ENCODE measurements at places on chromosomes 1 and 21. TPM values are rescaled to one million over a fixed set of nuclear protein-coding genes. Genes with fewer than 3 reads are reported as not detected.
A peak's percentile ranks its signal among the peaks of the same experiment; 100 is the strongest.

The CADM3 gene
- total RNA-seq: 2.1 TPM

The HSPB7 gene
- total RNA-seq: 5,391 TPM

The DVL1 gene
- 65.8 TPM for total RNA-seq

The VWA1 gene
- 16.9 TPM for total RNA-seq

The NUDT4B gene
- 0.44 TPM for total RNA-seq

The SMG5 gene
- 75.6 TPM for total RNA-seq

The TCEA3 gene
- 93.0 TPM for total RNA-seq

The OR2T33 gene
- not detected for total RNA-seq

The LCK gene
- 0.73 TPM for total RNA-seq

The PRDM15 gene
- total RNA-seq: 2.4 TPM

GRCh38 chr1:30886710-30887428 is 21.7 kb downstream of the SDC3 start:
- no peak for DNase-seq

- no peak for DNase-seq
Measured at GRCh38 chr21:44027607-44028286, 15.6 kb downstream of the TRAPPC10 start.

- DNase-seq: no peak
Measured at GRCh38 chr1:151342569-151342968, 4.5 kb downstream of the RFX5 start.

DNA sequence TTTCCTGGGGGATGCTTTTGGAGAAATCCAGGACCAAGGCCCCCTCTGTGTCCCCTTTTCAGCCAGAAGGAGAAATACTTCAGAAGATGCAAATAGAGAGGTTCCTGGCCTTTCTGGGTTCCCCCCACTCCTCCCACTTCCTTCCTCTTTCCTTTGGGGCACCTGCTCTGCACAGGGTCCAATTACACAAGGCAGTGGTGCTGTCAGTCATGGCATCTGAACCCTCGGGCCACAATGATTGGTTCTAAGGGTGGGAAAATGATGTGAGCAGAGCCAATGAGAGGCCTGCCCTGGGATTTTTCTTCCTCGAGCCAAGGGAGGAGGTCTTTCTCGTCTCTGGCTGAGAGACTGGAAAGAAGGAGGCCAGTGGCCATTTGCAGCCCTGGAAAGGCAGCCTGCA is 282.2 kb downstream of the NPHP4 start:
- no peak for DNase-seq

GRCh38 chr1:203481196-203481595 is 5.6 kb downstream of the PRELP start:
- no peak for DNase-seq

- peak; percentile 86 for DNase-seq
Measured at GRCh38 chr1:235075048-235075776, 53.4 kb downstream of the TOMM20 start.

DNA sequence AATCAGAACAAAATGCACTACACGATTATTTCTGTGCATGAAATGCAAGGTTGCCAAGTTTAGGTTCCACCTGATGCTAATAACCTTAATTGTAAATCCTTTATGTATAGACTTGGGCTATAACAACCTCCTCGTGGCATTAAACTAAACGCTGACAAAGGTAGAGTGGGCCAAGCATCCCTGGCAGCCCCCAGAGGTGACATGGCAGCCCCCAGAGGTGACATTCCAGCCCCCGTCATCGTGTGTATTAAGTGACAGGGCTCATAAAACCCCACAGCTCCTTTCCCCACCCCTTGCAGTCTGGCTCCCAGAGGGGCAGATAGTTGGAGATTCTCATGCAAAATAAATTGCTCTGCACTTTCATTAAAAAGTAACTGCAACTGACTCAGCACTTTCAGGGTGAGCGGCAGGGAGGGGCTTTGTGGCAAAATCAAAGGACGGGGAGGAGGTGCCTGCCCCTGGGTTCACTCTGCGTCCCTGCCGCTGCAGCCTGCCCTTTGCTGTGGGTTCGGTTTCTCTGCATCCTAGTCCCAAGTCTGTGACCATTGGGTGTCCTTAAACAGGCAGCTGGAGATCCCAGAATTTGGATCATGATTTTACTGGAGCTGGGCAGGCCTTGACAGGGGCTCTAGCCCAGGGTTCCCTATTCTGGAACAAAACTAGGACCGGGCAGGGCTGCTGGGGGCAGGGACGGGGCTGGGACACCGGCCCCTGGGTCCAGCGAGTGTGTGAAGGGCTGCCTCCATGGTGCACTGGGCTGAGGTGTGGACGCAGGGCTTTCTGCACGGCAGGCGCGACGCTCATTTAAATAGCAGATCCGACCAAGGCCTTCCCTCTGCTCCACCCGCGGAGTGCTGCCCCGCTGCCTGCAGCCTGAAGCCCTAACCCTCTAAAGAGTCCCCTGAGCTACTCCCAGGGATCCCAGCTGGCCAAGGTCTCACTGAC is 234.9 kb upstream of the VAMP3 start:
- DNase-seq: no peak

GRCh38 chr1:60091195-60091715 is 17.7 kb upstream of the C1orf87 start:
- DNase-seq: no peak

DNA sequence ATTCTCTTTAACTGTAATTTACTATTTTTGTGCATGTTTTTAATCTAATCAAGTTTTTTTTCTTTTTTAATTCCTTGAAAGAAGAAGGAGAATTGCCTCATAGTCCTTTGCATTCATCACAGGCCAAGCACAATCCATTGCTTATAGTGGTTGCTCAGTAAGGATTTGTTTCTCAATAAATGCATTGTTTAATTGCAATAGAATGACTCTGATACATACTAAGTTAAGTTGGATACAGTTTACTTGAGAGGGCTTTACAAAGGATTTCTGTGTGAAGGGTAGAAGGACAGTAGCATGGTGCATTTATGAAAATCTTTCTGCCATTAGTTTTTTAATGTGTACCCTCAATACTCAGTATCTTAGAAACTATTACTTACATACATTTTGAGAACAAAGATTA is 186.2 kb downstream of the LRRIQ3 start:
- no peak for DNase-seq

DNA sequence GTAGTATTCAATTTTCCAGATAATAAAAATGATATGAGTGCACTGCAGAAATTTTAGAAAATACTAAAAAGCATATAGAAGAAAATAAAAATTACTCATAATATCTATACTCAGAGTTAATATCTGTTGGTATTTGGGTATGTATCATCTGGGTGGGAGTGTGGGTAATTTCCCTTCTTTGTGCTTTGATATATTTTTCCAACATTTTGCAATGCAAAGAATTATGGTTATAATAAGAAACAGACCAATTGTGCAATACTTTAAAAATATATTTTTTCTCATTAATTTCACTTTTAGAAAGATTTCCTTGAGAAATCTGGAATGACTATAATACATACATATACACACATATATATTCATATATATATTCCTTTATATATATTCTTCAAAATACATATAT is 665.7 kb downstream of the ADGRL2 start:
- DNase-seq: no peak

DNA sequence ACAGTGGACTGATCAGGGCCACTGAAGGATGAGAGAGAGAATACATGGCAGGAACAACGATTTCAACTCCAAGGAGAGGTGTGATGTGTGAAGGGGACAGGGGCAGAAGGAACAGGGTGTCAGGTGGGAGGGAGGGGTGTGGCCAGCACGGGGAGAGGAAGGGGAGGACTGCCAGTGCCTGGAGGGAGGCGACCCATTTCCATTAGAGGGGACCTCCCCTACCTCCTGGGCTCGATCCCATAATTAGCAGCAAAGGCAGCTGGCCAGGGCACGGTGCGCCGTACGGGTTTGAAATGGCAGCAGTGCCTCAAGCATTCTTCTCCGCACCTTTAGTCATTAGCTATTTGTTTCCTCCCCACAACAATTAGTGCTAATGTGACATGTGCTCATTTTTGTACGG is 22.7 kb downstream of the CRYAA start:
- DNase-seq: no peak

DNA sequence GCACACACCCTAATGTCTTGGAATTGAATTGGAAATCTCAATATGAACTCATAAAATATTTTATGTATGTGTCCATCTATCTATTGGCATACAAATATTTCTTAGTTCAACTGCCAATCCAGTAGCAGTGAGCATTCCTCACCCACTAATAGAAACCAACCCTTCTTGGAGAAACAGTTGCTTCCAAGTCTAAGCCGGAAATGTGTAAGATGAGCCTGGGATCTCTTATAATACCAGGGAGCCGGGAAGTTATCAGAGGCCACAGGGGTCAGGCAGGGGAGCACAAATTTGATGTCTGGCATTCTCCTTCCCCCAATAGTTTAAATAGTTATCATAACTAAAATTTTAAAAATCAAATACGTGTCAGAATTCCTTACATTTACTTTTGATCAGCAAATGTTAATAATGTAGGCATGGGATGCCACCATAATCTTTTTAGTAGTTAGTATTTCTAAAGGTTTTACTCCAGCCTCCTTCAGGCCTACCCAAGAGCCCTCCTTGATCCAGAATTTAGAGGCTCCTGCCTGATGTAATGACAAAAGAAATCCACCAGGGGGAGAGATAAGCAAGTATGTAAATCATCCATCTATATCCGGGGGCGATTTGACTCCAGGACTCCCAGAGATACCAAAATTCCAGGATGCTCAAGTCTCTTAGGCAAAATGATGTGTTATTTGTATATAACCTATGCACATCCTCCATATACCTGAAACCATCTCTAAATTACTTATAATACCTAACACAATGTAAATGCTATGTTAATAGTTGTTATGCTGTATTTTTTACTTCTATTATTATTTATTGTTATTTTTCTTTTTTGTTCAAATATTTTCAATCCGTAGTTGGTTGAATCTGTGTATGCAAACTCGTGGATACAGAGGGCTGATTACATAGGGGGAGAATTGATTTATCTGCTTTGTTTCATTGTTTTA is 218.7 kb upstream of the COA6 start:
- peak; percentile 14 for DNase-seq

DNA sequence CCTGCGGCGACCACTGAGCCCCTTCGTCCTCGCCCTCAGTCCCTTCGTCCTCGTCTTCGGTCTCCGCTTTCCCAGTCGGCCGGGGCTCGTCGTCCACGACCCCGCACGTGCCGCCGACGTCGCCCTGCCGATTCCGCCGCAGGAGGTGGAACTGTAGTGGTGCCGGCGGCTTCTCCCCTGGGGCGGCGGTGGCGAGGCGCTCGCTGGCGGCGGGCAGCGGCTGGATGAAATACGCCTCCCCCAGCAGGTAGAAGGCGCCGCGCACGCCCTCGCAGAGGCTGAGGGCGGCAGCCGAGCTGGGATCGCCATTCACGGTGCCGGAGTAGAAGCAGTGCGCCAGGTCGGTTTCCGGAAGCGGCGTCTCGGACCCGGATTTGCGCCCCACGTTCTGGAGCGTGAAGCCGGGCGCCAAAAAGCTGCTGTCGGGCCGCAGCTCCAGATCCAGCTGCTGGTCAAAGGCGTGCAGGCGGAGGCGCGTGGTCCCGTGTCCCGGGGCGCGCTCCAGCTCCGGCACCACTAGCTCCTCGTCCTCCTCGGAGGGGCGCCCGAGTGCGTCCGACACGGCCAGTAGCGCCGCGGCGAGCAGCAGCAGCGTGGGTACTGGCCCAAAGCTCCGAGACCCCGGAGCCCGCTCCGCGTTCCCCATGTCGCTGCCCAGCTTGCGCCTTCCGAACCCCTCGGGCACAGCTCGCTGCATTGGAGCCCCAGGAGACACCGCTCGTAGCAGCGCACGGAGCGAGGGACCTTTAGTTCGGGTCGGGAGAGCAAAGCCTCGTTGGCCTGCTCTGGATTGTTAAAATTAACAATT is 747 bp downstream of the ADAMTS1 start:
- DNase-seq: peak; percentile 68

GRCh38 chr21:32184065-32184464 is 94.8 kb downstream of the MIS18A start:
- no peak for DNase-seq

DNA sequence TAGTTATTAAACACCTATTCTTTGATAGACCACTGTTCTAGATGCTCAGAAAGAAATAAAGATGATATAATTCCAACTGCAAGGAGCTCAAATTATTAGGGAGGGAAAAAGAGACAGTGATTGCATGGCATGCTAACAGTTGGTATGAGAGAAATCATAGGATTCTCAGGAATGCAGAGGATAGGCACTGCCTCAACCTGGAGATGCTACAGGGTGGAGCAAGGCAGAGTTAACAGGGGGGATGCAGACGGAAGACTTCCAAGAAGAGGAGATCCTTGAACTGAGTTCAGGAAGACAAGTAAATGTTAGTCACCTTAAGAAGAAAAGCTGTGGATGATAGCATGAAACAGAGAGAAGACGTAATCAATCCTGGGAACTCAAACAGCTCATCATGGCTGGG is 123.7 kb downstream of the DAB1 start:
- no peak for DNase-seq

DNA sequence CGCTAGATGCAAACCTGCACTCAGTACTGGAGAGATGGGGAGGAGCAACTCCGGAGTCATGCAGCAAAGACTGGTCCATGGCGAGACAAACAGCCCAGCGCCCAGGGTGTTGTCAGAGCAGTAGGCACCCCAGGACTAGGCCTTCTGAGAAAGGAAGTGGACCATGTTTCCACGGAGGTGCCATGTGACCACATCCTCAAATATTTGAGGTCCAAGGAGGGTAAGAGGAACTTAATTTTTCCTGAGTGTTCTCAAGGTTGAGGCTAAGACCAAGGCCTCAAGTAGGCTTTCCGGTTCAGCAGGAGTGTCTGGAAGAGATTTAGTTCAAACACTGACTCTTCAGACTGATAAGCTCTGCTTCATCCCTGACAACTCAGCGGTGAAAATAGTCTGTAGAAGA is 186.2 kb downstream of the RHOU start:
- DNase-seq: no peak
